ENCODE measurements at places on chromosomes 2 and 18. TPM values are rescaled to one million over a fixed set of nuclear protein-coding genes. Genes with fewer than 3 reads are reported as not detected.

GRCh38 chr2:221203856-221204255 is 368.2 kb downstream of the EPHA4 start:
- H3K36me3 ChIP-seq: no peaks in the 10 kb centered on the region
- DNase-seq: no peak
- H3K4me3 ChIP-seq: no peak overlapping the region
- H3K27me3 ChIP-seq: no peaks in the 10 kb centered on the region
- H3K27ac ChIP-seq: no peak overlapping the region

GRCh38 chr2:28624436-28624792 is 127.2 kb upstream of the PPP1CB start:
- no peak for DNase-seq
- H3K4me3 ChIP-seq: no peak overlapping the region
- H3K36me3 ChIP-seq: no peaks in the 10 kb centered on the region
- peak overlapping the region; percentile 52 for H3K27ac ChIP-seq
- H3K27me3 ChIP-seq: no peaks in the 10 kb centered on the region

DNA sequence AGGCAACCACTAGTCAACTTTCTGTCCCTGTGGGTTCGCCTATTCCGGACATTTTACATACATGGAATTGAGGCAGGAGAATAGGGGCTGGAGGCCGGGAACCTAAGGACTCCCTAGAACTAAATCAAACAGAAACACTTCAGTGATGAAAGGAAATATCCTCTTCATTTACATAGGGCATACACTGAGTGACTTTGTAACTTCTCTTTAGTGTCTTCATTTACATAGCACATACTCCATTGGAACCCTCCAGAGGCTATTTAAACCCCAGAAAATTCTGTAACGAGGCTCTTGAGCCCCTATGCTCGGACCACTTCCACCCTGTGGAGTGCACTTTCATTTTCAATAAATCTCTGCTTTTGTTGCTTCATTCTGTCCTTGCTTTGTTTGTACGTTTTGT is 56.5 kb downstream of the CCDC195 start:
- no peak overlapping the region for H3K27ac ChIP-seq
- H3K36me3 ChIP-seq: no peaks in the 10 kb centered on the region
- no peaks in the 10 kb centered on the region for H3K4me1 ChIP-seq
- H3K27me3 ChIP-seq: no peaks in the 10 kb centered on the region
- H3K4me3 ChIP-seq: no peak overlapping the region

GRCh38 chr18:77065221-77065981 is 67.2 kb downstream of the MBP start:
- DNase-seq: no peak
- H3K4me3 ChIP-seq: no peak overlapping the region
- peak overlapping the region; percentile 22 for H3K27ac ChIP-seq
- no peaks in the 10 kb centered on the region for H3K27me3 ChIP-seq
- peaks cover 100% of the 10 kb centered on the region for H3K4me1 ChIP-seq

DNA sequence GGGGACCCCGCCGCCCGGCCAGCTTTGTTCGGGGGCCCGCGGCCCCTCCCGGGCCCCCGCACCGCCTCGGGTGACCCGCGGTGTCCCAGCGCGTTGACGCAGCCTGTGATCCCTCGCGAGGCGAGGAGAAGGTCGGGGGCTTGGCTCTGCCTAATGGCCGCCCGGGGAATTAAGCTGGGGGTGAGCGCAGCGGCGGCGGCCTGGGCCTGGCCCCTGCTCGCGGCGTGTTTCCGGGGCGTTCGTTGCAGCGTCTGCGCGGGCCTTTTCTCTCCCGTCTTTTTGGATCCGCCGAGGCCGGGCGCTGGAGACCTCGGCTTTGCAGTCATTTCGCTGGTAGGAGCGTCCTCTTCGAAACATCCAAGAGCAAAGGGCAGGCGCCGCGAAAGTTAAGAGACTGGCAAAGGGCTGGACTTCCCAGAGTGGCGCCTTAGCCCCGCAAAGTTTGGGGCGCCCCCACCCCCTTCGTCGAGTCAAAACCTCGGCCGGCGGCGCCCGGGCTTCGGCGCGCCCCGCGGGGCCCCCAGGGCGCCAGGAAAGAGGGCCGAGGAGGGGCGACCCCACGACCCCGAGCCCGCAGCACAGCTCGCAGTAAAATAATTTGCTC is 1.3 kb downstream of the SALL3 start:
- H3K27me3 ChIP-seq: peaks cover 22% of the 10 kb centered on the region
- H3K27ac ChIP-seq: no peak overlapping the region
- DNase-seq: no peak
- H3K4me3 ChIP-seq: no peak overlapping the region

GRCh38 chr2:233029321-233029720 is 3.2 kb upstream of the NEU2 start:
- no peaks in the 10 kb centered on the region for H3K4me1 ChIP-seq
- no peaks in the 10 kb centered on the region for H3K36me3 ChIP-seq
- no peak overlapping the region for H3K27ac ChIP-seq
- no peaks in the 10 kb centered on the region for H3K27me3 ChIP-seq
- no peak for DNase-seq

DNA sequence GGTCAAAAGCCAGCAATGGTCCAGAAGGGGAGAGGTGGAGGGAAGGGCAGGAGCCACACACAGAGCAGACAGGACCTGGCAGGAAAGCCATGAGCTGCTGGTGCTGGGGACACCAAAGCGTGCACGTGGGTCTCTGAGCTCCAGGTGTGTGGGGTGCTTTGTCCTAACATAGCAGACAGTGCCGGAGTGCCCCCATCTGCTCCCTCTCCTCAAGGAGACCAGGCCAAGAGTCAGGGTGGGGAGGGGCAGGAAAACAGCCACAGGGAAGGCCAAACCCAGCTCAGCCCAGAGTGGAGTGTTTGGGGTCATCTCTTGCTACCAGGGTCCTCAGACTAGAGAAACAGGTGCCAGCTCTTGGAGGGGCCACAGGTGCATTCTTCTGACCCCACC is 4.2 kb upstream of the GPC1 start:
- H3K36me3 ChIP-seq: no peaks in the 10 kb centered on the region
- H3K27me3 ChIP-seq: no peaks in the 10 kb centered on the region
- H3K4me3 ChIP-seq: no peak overlapping the region

- H3K36me3 ChIP-seq: no peaks in the 10 kb centered on the region
- no peak overlapping the region for H3K27ac ChIP-seq
- no peak for DNase-seq
- H3K4me1 ChIP-seq: no peaks in the 10 kb centered on the region
- H3K4me3 ChIP-seq: no peak overlapping the region
Observed at GRCh38 chr2:226333388-226333787, 466.2 kb downstream of the IRS1 start.

GRCh38 chr2:19020144-19021099 is 338.0 kb downstream of the OSR1 start:
- H3K27ac ChIP-seq: no peak overlapping the region
- DNase-seq: no peak
- no peaks in the 10 kb centered on the region for H3K36me3 ChIP-seq
- no peak overlapping the region for H3K4me3 ChIP-seq
- H3K4me1 ChIP-seq: no peaks in the 10 kb centered on the region

DNA sequence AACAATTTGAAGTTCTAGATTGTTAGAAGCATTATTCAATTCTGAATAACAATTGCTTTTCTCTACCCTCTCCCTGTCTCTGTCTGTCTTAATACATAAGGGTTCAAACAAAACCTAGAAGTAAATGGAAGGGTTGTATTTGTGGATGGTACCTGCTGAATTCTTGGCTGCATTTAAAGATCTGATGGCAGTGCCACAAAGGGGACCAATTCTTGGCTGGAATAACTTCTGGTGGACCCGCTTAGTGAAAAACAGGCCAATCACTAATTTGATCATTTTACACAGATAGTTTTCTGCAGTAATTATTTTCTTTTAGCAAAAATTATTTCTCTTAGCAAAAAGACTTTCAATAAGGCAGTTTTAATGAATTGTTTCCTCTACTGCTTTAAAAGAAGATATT is 353.5 kb downstream of the MYCN start:
- no peak overlapping the region for H3K27ac ChIP-seq
- H3K27me3 ChIP-seq: no peaks in the 10 kb centered on the region
- no peak overlapping the region for H3K4me3 ChIP-seq
- H3K4me1 ChIP-seq: no peaks in the 10 kb centered on the region
- DNase-seq: no peak
- no peaks in the 10 kb centered on the region for H3K36me3 ChIP-seq

DNA sequence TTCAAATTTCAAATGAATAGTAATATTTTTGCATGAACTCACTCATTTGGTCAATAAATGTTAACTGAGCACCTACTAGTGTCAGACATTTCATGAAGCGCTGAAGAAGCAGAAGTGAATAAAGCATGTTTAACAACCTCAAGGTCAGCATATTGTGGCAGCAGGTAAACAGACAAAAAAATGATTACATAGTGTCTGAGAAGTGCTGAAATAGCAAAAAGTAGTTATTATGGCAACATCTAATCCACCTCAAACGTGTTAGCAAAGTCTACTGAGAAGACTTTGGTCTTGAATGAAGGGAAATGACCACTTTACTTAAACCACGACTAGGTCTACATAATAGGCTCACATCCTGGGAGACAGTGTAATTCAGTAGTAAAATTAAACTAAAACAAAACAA is 452.2 kb upstream of the LRATD1 start:
- H3K4me1 ChIP-seq: no peaks in the 10 kb centered on the region
- no peaks in the 10 kb centered on the region for H3K27me3 ChIP-seq
- H3K36me3 ChIP-seq: no peaks in the 10 kb centered on the region
- no peak overlapping the region for H3K4me3 ChIP-seq
- DNase-seq: no peak

GRCh38 chr2:45688479-45689298 is 37.2 kb downstream of the PRKCE start:
- H3K36me3 ChIP-seq: no peaks in the 10 kb centered on the region
- no peak overlapping the region for H3K4me3 ChIP-seq
- no peak for DNase-seq
- no peaks in the 10 kb centered on the region for H3K4me1 ChIP-seq
- H3K27ac ChIP-seq: no peak overlapping the region
- no peaks in the 10 kb centered on the region for H3K27me3 ChIP-seq

GRCh38 chr2:229350883-229351282 is 79.8 kb upstream of the PID1 start:
- DNase-seq: no peak
- no peak overlapping the region for H3K27ac ChIP-seq
- H3K4me3 ChIP-seq: no peak overlapping the region

DNA sequence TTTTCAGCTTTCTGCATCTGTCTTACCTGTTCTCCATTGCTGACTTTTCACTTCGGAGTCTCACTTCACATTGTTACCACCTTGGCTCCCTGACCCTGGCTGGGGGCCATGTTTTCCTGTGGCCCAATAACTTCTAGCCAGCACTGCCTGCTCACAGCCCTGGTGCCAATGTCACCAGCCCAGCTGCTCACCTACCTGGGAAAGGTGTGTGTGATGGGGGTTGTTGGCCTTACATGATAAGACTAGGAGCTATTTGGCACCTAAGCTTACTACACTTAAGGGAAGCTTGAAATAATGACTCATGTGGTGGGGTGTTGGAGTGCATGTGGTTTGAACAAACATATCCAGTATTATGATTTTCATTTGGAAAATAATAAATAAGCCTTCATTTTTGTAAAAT is 37.5 kb upstream of the PGAP1 start:
- no peak overlapping the region for H3K27ac ChIP-seq
- no peak overlapping the region for H3K4me3 ChIP-seq
- H3K27me3 ChIP-seq: no peaks in the 10 kb centered on the region
- H3K36me3 ChIP-seq: no peaks in the 10 kb centered on the region

GRCh38 chr2:65370387-65371073 is 61.9 kb downstream of the SPRED2 start:
- H3K4me3 ChIP-seq: no peak overlapping the region
- no peak for DNase-seq
- H3K27ac ChIP-seq: no peak overlapping the region
- no peaks in the 10 kb centered on the region for H3K36me3 ChIP-seq
- no peaks in the 10 kb centered on the region for H3K27me3 ChIP-seq
- H3K4me1 ChIP-seq: no peaks in the 10 kb centered on the region

DNA sequence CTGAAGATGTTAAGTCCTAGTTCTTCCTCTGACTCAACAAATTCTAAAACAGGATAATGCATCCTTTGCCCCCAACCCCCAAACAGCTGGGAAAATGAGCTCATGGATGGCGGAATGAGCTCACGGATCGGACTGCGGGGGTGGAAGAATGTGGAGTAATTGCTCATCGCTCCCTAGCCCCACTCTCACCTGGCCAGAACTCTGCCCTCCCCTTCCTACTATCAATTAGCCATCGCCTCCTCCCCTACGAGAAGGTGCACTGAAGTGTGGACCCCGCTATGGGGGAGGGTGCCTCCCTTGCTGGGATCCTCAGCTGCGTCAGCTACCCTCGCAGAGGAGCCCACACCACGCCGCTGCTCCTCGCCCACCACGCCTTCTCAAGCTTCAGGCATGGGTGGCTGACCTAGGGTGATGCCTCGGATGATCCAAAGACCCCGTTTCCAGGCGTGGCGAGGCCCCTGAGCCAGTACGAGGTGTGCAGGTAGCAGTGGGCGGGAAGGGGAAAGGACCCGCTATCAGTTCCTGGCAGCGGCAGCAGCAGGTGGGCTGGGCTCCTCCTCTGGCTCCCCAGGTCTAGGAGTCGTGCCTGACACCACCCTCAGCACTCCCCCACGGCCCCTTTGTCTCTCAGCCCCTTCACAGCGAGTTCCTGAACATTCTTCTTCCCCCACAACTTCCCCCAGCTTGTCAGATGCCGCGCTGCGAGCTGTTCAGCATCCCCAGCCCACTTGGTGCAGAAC is 82.1 kb upstream of the POMC start:
- peak overlapping the region; percentile 14 for H3K4me3 ChIP-seq
- DNase-seq: peak; percentile 38
- H3K27me3 ChIP-seq: no peaks in the 10 kb centered on the region

- H3K4me3 ChIP-seq: no peak overlapping the region
- no peak overlapping the region for H3K27ac ChIP-seq
- no peak for DNase-seq
- H3K27me3 ChIP-seq: no peaks in the 10 kb centered on the region
- no peaks in the 10 kb centered on the region for H3K36me3 ChIP-seq
Observed at GRCh38 chr2:211328126-211328525, 771.7 kb downstream of the CPS1 start.

DNA sequence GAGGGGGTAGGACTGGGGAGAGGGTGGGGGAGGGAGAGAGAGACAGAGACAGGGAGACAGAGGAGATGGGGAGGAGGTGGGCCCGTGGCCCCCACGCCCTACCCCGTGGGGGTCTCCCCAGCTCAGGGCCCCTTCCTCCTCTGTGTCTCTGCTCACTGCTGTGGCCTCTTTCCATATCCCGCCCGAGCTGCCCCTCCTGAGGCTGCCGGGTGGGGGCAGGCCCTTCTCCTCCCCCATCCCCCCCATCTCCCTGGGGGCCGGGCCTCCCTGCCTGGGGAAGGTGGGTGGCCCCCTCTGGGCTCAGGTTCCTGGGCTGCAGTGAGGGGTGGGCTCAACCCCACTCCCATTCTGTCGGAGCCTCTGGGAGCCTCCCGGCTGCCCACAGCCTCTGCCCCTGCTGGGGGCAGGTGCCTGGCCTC is 332 bp upstream of the PDCD1 start:
- H3K36me3 ChIP-seq: no peaks in the 10 kb centered on the region
- H3K4me3 ChIP-seq: peak overlapping the region; percentile 60
- H3K27ac ChIP-seq: peak overlapping the region; percentile 28

Gene SCTR
- not detected for total RNA-seq

Gene MAP4K3
- 7.0 TPM for total RNA-seq

Gene MREG
- total RNA-seq: 26.2 TPM
